ENCODE measurements at places on chromosomes 11 and 22.

DNA sequence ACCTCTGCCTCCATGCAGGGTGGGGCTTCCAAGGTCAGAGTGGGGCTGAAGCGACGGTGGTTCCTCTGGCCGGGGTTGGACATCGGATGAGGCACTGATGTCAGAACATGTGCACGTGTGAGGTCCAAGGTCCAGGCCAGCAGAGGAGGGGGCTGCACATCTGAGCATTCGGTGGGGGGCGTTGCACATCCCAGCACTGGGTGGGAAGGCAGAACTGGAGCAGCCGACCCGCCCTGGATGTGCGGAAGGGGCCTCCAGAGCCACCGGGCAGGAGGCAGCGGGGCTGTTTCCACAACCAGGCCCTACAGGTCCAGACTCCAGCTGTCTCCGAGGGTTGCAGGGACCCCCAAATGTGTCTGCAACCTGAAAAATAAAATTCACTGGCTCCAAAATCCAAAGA, 271.0 kb downstream of the CTTN start:
- DNase-seq = no peak

- DNase-seq = no peak
Observed at GRCh38 chr11:18308242-18308641, 13.7 kb downstream of the HPS5 start.

GRCh38 chr11:18265949-18266348, at the start of gene SAA1:
Gene SAA1, plus strand, starts transcription at chr11:18266264. Its CDS starts 624 bp downstream, at chr11:18266888.
- no peak for DNase-seq

DNA sequence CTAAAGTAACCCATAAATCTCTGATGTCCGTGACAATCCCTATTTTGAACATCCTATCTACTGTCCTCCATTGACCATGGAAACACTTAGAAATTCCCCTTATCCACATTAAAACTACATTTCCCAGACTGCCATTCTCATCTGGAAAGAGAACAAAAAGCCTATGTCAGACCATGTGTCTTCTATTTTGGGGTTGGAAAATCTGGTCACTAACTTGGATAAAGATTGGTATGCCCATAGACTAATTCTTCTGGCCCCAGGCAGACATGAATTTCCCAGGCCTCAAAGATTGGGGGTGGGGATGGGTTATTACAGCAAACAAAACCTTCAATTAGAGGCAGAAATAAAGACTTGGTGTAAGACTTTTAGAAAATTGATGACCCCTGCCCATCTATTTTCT, 30.9 kb upstream of the CREB3L1 start:
- no peak for DNase-seq

DNA sequence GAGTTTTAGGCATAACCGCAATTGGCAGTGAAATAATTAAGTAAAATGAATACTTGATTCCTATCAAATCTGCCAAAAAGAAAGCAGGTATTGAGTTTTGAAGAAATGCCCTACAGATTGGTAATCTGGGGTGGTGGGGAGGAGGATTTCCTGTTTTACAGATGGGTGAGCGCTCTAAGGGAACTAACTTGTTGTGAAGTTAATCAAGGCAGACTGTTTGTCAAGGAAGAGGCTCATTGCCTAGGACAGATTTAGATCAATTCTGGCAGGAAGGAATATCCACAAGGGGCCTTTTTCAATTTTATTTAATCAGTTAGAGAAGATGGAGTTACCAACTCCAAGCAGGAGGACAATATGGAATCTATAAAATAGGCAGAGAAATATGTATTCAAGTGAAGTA, 271.5 kb upstream of the CCDC90B start:
- DNase-seq = no peak

Measured in common myeloid progenitor, CD34-positive (primary cell).